ENCODE measurements at places on chromosomes 16 and 17. TPM values are rescaled to one million over a fixed set of nuclear protein-coding genes. Genes with fewer than 3 reads are reported as not detected.

DNA sequence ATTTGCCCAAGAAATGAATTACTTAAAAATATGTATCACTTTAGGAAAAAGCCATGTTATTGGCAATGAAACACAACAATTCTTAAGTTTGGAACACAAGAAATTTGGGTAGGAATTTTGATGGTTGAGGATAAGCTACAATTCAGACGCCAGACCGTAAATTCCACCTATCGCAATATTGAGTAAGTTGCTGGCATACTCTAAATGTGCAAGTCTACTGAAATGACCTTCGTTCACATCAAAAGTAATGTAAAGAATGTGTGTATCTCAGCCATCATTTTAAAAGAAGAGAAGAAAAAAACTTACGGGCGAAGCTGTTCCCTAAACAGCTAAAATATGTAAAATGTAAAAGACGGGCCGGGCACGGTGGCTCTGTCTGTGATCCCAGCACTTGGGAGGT, 33.4 kb downstream of the UBE2G1 start:
- DNase-seq, result no peak

- DNase-seq, result peak; percentile 86
Measured at GRCh38 chr16:27314161-27314723, 468 bp downstream of the IL4R start.

DNA sequence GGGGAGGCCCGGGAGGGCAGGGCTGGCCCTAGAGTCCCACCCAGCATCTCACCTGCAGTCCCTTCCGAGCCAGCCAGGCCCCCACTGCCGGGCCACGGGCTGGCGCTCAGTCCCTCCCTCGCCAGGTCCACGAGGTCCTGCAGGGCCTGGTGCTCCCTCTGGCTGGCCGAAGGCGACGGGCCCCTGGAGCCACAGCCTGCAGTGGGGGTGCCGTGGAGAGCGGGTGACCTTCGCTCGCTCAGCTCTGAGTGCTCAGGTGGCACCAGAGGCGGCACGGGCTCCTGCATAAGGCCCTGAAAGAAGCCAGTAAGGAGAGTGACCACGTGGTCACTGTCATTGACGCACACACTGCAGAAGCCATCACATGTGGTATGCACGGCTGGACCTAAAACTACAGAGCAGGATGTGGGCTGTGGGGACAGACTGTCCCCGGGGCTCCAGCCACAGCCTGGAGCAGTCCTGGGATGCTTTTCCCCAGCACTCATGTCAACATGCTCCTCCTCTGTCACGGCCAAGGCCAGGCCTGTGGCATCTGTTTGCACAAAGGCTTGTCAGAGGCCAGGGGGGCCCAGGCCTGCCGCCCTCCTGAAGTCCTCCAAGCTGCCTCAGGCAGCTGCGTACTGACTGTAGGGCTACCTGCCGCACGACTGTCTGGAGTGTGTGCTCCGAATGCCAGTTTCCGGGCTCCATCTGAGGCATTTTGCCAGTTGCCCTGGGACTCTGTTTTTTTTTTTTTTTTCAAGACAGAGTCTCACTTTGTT, 15.1 kb downstream of the SLX4 start:
- no peak for DNase-seq

The SPATA20 gene
- total RNA-seq, result 48.5 TPM

- no peak for DNase-seq
Measured at GRCh38 chr17:69406941-69407340, 7.6 kb upstream of the MAP2K6 start.

GRCh38 chr17:39579318-39580081, 28.2 kb downstream of the NEUROD2 start:
- peak; percentile 81 for DNase-seq

The PDILT gene
- total RNA-seq, result not detected

The NDUFAF8 gene
- 75.4 TPM for total RNA-seq

GRCh38 chr17:7097940-7098339, 16.7 kb downstream of the ASGR2 start:
- DNase-seq, result no peak

GRCh38 chr17:44269535-44270240, 1.8 kb upstream of the SLC4A1 start:
- no peak for DNase-seq

- DNase-seq, result no peak
Measured at GRCh38 chr17:29177541-29177870, 2.7 kb downstream of the MYO18A start.

DNA sequence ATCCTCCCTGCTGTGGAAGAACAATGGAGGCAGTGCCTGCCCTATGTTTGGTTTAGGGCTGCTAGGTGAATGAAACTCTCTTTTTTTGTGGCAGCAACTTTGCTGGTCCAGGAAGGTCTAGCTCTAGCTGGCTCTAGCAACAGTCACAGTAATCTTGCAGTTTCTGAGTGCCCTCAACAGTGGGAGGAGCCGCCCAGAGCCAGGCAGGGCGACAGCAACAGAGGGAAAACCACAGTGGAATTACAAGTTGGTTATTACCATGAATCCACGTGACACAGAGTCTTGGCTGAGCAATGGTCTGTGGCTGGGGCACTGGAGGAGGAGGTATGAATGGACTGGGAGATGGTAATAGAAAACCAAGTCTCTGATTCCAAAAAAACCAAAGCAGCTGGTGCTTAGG, 10.3 kb downstream of the HSPB9 start:
- peak; percentile 77 for DNase-seq

The KRT14 gene
- not detected for total RNA-seq

The ABCC6 gene
- 5.7 TPM for total RNA-seq

GRCh38 chr17:2058586-2059546, 4.0 kb downstream of the HIC1 start:
- peak; percentile 94 for DNase-seq

DNA sequence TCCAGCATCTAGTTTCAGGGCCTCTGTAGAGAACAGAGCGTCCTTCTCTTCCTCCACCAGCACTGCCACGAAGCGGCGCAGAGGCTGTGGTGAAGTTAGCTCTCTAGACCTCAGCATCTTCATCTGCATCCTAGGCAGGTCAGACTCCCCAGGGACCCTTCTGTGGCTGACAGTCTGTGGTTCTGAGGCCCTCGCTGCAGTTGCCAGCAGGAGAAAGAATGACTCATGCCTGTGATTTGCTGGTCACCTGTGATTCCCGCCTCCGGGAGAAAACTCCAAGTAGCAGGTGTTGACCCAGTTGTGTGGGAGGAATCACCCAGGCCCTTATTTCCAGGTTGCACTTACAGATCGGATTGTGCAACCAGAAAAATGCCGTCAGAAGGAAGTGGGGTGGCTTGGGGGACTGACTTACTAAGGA, 117.3 kb upstream of the CACNG5 start:
- DNase-seq, result no peak

- no peak for DNase-seq
Measured at GRCh38 chr17:4744999-4745969, 5.6 kb upstream of the CXCL16 start.

DNA sequence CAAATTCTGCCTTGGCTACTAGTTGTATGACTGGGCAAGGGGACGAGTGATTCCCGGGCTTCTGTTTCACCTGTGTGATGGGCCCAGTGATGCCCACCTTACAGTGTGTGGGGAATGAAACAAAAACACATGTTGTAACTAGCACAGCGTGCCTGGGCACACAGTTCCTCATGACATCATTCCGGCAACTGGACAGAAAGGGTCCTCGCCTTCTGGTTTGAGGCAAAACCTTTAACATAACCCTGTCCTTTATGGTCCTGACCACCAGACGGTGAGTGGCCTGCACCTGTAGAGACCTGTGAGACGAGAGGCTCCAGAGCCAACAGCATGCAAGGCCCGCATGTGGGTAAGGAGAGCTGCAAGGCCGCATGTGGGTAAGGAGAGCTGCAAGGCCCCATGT, 7.7 kb upstream of the SLC38A8 start:
- DNase-seq, result no peak

The ANKRD40 gene
- total RNA-seq, result 43.7 TPM

GRCh38 chr17:10631048-10631700, 25.9 kb downstream of the MYH3 start:
- no peak for DNase-seq

DNA sequence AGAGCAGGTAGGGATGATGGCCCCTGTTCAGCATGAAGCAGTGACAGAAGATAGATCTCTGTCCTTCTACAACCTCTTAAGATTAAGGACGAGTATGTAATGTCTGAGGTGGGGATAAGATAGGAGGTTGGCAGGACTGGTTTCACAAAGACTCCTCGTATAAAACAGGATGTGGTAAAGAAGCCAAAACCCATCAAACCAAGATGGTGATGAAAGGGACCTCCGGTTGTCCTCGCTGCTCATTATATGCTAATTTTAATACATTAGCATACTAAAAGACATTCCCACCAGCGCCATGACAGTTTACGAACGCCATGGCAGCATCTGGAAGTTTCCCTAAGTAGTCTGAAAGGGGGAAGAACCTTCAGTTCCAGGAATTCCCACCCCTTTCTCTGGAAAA, 27.3 kb downstream of the MIS12 start:
- DNase-seq, result no peak

DNA sequence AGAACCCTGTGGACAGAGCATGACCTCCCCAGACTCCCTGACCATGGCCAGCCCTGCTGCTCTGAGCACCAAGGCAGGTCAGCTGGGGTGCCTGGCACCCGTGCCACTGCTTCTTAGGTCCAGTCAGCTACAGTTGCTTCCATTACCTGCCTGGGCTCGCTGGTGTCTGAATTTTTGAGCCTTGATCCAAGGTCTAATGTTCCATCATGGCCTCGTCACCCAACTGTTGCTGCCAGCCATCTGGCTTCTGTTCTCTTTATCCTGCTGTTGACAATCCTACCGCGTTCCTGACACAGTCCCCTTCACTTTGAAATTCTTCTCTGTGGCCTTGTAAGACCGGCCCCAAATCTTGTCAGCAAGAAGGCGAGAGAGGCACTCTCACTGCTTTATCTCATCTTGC, 16.7 kb downstream of the GLYR1 start:
- no peak for DNase-seq

GRCh38 chr17:7354262-7354843, 603 bp upstream of the TMEM95 start:
- DNase-seq, result no peak

The DNAH17 gene
- 0.20 TPM for total RNA-seq

- no peak for DNase-seq
Measured at GRCh38 chr17:26818736-26819135, 475.2 kb upstream of the WSB1 start.

DNA sequence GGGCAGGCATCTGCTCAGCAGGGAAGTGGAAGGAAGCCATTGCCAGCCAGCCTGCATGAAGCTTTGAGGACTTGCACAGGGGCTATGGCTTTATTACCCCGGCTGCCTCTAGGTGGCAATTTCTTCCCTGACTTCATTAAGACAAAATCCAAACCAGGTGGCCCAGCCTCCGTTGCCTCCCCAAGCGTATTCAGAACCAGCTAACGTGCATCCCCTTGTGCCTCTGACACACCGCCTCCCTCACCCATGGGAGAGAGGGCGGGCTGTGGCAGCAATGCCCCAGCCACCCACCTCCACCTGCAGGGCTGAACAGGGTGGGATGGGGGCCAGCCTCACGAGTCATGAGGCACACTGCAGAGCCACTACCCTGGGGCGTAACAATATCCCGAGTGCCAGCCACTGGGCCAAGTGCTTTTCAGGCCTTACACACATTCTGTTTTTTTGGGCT, 6.8 kb downstream of the KIFC3 start:
- DNase-seq, result no peak

GRCh38 chr17:17739388-17740066, 58.3 kb downstream of the RAI1 start:
- peak; percentile 66 for DNase-seq
